Smooth muscle cell of the pulmonary artery (primary cell): ENCODE measurements at places on chromosomes 7 and 10. TPM values are rescaled to one million over a fixed set of nuclear protein-coding genes. Genes with fewer than 3 reads are reported as not detected.

LRRC17 gene
- 65.6 and 103 TPM in 2 replicates for total RNA-seq

CLCN1 gene
- 0.07 TPM in 1 of 2 replicates, not detected in the other for total RNA-seq

HOXA5 gene
- total RNA-seq = 1.2 and 5.1 TPM in 2 replicates

GHRHR gene
- not detected in 2 replicates for total RNA-seq

CCDC3 gene
- total RNA-seq = 23.1 and 64.4 TPM in 2 replicates

SFTPA1 gene
- not detected in 2 replicates for total RNA-seq

TIAL1 gene
- total RNA-seq = 38.8 and 42.2 TPM in 2 replicates

CAV2 gene
- 141 and 186 TPM in 2 replicates for total RNA-seq

EGR2 gene
- total RNA-seq = 0.36 and 1.7 TPM in 2 replicates

AZGP1 gene
- not detected in 2 replicates for total RNA-seq

ANXA8 gene
- total RNA-seq = 0.07 TPM in 1 of 2 replicates, not detected in the other

SLC16A12 gene
- total RNA-seq = 0.10 and 0.33 TPM in 2 replicates

NCF1 gene
- total RNA-seq = not detected in 2 replicates

CNPY1 gene
- total RNA-seq = not detected in 2 replicates

ZWINT gene
- 5.7 and 10.4 TPM in 2 replicates for total RNA-seq

KNDC1 gene
- total RNA-seq = 0.65 and 0.86 TPM in 2 replicates

ADRB1 gene
- total RNA-seq = not detected in 2 replicates

PRLHR gene
- total RNA-seq = not detected in 2 replicates

GJD4 gene
- total RNA-seq = 0.10 TPM in 1 of 2 replicates, not detected in the other

SLC39A12 gene
- total RNA-seq = not detected in 2 replicates

NOS3 gene
- 0.17 and 0.33 TPM in 2 replicates for total RNA-seq

SPDYE1 gene
- total RNA-seq = not detected in 2 replicates

LIPF gene
- total RNA-seq = not detected in 2 replicates

SLC29A3 gene
- total RNA-seq = 1.3 and 1.9 TPM in 2 replicates

PNLIP gene
- not detected in 2 replicates for total RNA-seq

ADCYAP1R1 gene
- not detected in 2 replicates for total RNA-seq

ZNF425 gene
- 2.5 and 3.7 TPM in 2 replicates for total RNA-seq

C10orf67 gene
- 0.20 TPM in 1 of 2 replicates, not detected in the other for total RNA-seq

OR6B1 gene
- total RNA-seq = not detected in 2 replicates

NHLRC2 gene
- 14.2 and 15.2 TPM in 2 replicates for total RNA-seq

MLXIPL gene
- total RNA-seq = 0.03 and 0.39 TPM in 2 replicates

SPDYE9 gene
- not detected in 2 replicates for total RNA-seq

NEUROG3 gene
- not detected in 2 replicates for total RNA-seq

FBXL13 gene
- total RNA-seq = 1.4 and 2.0 TPM in 2 replicates

TMEM26 gene
- total RNA-seq = 0.40 and 2.0 TPM in 2 replicates

GRM3 gene
- total RNA-seq = not detected in 2 replicates

ITGA8 gene
- 43.7 and 210 TPM in 2 replicates for total RNA-seq

OR13A1 gene
- not detected in 2 replicates for total RNA-seq

SRRT gene
- total RNA-seq = 31.3 and 36.0 TPM in 2 replicates

OR9A2 gene
- 0.13 TPM in 1 of 2 replicates, not detected in the other for total RNA-seq

LRRC27 gene
- total RNA-seq = 10.4 and 14.2 TPM in 2 replicates

ADIRF gene
- 86.1 and 116 TPM in 2 replicates for total RNA-seq

OPN4 gene
- total RNA-seq = not detected in 2 replicates

TRA2A gene
- 22.9 and 24.2 TPM in 2 replicates for total RNA-seq

ACBD7 gene
- 0.83 and 2.9 TPM in 2 replicates for total RNA-seq

PRSS37 gene
- not detected in 2 replicates for total RNA-seq

MSS51 gene
- total RNA-seq = 2.1 and 2.2 TPM in 2 replicates

DDIT4 gene
- 432 and 503 TPM in 2 replicates for total RNA-seq

CLDN3 gene
- not detected in 2 replicates for total RNA-seq

SMO gene
- 17.6 and 18.9 TPM in 2 replicates for total RNA-seq

HABP2 gene
- total RNA-seq = not detected in 2 replicates

KCNH2 gene
- total RNA-seq = 0.13 and 0.79 TPM in 2 replicates
